ENCODE measurements at places on chromosomes 6 and 20. TPM values are rescaled to one million over a fixed set of nuclear protein-coding genes. Genes with fewer than 3 reads are reported as not detected.

The OPN5 gene
- not detected for total RNA-seq

The THBS2 gene
- total RNA-seq, result 687 TPM

The ZNF311 gene
- total RNA-seq, result 1.7 TPM

The PCED1A gene
- total RNA-seq, result 80.8 TPM

The ZNF165 gene
- total RNA-seq, result 0.78 TPM

The PNISR gene
- total RNA-seq, result 96.5 TPM

The BPIFA1 gene
- total RNA-seq, result not detected

The SPATA25 gene
- 2.9 TPM for total RNA-seq

The SLC13A3 gene
- 2.1 TPM for total RNA-seq

The PSORS1C2 gene
- not detected for total RNA-seq

DNA sequence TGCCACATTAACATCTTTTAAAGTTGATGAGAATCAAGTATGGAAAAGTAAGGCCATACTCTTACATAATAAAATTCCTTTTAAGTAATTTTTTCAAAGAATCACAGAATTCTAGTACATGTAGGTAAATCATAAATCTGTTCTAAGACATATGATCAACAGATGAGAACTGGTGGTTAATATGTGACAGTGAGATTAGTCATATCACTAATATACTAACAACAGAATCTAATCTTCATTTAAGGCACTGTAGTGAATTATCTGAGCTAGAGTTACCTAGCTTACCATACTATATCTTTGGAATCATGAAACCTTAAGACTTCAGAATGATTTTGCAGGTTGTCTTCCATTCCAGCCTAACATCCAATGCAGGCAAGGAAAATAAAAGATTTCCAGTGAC is 11.6 kb downstream of the PLN start:
- H3K4me3 ChIP-seq, result no peak overlapping the region
- no peak overlapping the region for H3K27ac ChIP-seq
- H3K4me1 ChIP-seq, result peaks cover 15% of the 10 kb centered on the region
- H3K27me3 ChIP-seq, result no peaks in the 10 kb centered on the region
- H3K36me3 ChIP-seq, result peaks cover 5% of the 10 kb centered on the region

- no peak for DNase-seq
- H3K27ac ChIP-seq, result no peak overlapping the region
- H3K4me1 ChIP-seq, result no peaks in the 10 kb centered on the region
These were observed 1.3 kb upstream of the LIME1 start for GRCh38 chr20:63734946-63735858.

GRCh38 chr20:2825761-2826160 is 9.6 kb downstream of the TMEM239 start:
- no peak overlapping the region for H3K4me3 ChIP-seq
- no peaks in the 10 kb centered on the region for H3K36me3 ChIP-seq
- H3K27me3 ChIP-seq, result peaks cover 14% of the 10 kb centered on the region
- no peak for DNase-seq

DNA sequence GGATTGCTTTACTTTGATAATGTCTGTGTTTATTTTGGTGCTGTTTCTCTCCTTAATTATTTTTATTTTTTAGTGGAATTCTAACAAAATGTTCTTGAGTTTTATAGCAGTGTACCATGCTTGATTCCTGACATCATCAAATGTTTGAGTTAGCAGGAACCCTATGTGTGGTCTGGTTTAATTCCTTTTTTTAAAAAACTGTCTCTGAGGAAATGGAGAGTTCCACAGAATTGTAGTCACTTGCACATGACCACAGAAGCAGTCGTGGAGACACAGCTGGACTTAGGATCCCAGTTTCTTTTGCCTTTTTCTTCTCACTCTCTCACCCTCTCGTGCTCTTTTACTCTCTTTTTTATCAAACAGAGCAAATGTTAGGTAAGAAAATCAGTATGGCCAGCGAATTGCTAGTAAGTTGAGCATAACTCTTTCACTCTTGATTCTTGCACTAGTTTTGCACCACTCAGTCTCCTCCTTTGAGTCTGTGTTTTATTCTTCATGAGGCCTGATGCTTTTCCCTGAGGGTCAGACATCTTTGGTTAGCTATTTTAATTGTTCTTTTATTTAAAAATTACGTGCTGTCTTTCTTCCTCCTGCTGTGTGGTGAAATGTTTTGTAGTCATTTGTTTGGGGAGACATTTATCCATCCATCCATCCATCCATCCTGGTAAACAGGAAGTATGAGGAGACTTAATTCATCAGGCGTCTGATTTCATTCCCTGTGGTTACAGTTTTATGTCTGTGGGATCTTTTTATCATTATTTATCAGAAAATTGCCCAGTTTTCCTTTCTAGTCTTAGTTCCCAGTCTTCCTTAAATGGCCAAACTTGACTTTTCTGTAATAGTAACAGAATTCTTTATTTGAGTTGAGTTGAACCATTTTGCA is 83.0 kb downstream of the SCAF8 start:
- no peaks in the 10 kb centered on the region for H3K27me3 ChIP-seq
- H3K4me1 ChIP-seq, result peaks cover 2% of the 10 kb centered on the region
- no peak overlapping the region for H3K27ac ChIP-seq
- no peak for DNase-seq

DNA sequence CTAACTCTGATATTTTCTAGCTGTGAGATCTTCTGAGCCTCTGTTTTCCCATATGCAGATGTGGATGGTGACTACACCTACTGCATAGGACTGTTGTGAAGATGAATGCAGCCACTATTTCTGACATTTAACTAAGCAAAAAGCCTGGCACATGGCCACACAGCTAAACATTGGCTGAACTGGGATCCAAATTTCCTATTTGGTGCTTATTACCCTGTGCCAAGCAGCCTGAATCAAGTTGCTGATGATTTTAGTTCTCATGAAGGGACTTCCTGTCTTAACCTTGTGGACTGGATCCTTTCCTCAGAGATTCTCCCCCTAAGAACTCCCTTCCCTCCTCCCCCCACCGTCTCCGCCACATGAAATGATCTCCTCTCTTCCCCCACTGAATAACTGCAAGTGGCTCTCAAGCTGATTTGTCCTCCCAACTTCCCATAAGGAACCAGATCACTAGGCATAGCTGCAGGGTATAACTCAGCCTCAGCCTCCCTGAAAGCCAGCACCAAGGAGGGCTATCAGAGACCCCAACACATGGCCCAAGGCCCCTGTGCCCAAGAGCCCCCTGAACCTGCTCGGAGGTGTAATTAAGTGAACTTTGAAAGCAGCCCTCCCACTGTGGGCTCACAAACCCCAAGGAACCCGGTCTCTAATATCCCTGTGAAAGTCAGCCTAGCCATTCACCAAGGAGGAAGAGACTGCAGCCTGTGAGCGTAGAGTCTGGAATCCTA is 55.7 kb downstream of the MAFB start:
- H3K4me1 ChIP-seq, result peaks cover 5% of the 10 kb centered on the region
- DNase-seq, result peak; percentile 40
- peaks cover 39% of the 10 kb centered on the region for H3K27me3 ChIP-seq

- no peak overlapping the region for H3K27ac ChIP-seq
- DNase-seq, result no peak
- no peaks in the 10 kb centered on the region for H3K36me3 ChIP-seq
- H3K4me3 ChIP-seq, result no peak overlapping the region
These were observed 312.3 kb downstream of the HAO1 start for GRCh38 chr20:7627734-7628663.

GRCh38 chr6:147347882-147348575 is 143.8 kb downstream of the STXBP5 start:
- DNase-seq, result no peak
- H3K4me3 ChIP-seq, result no peak overlapping the region
- H3K27ac ChIP-seq, result no peak overlapping the region
- H3K36me3 ChIP-seq, result peaks cover 22% of the 10 kb centered on the region
- no peaks in the 10 kb centered on the region for H3K4me1 ChIP-seq
- H3K27me3 ChIP-seq, result no peaks in the 10 kb centered on the region

GRCh38 chr6:7050004-7050403 is 57.8 kb upstream of the RREB1 start:
- no peaks in the 10 kb centered on the region for H3K27me3 ChIP-seq
- no peak for DNase-seq
- H3K36me3 ChIP-seq, result no peaks in the 10 kb centered on the region
- H3K4me1 ChIP-seq, result peaks cover 10% of the 10 kb centered on the region
- no peak overlapping the region for H3K4me3 ChIP-seq
- H3K27ac ChIP-seq, result no peak overlapping the region

DNA sequence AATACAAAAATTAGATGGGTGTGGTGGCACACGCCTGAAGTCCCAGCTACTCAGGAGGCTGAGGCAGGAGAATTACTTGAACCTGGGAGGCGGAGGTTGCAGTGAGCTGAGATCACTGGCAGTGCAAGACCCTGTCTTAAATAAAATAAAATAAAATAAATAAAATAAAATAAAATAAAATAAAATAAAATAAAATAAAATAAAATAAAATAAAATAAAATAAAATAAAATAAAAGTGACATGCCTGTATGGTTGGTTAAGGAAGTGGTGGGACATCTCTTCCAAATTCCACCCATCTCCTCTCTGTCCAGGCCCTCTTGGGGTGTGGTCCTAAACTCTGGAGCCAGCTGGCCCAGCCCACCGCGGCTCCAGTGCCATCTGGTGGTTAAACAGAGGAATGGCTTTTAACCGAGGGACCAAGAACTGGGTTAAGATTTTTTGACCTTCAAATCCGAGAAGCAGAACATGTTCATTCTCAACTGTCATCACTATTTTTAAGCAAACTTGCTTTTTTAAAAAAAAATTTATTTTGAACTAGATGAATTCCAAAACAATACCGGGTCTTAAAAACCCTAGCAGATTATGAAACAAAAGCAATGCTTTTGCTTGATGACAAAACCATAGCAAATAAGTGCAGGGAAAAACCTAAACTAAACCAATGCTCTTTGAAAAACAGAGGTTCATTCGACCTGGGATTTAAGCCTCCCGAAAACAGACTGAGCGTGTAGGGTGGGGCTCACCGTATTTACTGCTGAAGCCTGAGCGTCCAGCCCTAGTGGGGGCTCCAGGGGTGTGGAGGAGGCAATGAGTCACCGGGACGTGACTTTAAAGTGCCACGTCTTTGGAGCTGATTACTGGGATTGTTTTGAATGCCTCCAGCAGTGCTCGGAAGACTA is 68.8 kb downstream of the CDC5L start:
- H3K36me3 ChIP-seq, result peaks cover 4% of the 10 kb centered on the region
- no peak overlapping the region for H3K27ac ChIP-seq
- no peak for DNase-seq

GRCh38 chr6:57013521-57013926 is 33.0 kb upstream of the KIAA1586 start:
- peak overlapping the region; percentile 73 for H3K27ac ChIP-seq
- H3K4me3 ChIP-seq, result no peak overlapping the region
- no peak for DNase-seq
- H3K27me3 ChIP-seq, result no peaks in the 10 kb centered on the region

DNA sequence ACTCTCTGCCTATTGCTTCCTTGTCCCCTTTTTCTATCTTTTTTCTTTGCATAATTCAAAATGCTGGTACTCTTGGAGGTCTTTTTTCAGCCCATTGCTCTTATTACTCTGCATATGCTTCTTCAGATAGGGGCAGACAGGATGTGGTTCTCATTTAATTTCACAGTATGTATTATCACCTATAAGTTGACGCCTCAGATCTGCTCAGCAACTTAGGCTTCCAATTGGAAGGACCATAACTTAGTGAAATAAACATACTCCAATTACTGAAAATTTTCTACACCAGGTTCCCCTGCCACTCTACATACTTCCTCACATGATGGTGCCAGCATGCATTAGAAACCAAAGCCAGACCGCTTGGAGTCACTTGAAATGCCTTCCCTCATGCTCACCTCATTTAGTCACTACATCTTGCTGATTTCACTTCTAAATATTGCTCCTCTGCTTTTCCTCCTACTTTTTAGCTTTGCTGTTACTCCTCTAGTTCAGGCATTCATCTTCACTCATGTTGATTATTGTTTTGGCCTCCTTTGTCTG is 34.5 kb upstream of the AHI1 start:
- H3K4me1 ChIP-seq, result peaks cover 8% of the 10 kb centered on the region
- H3K27ac ChIP-seq, result no peak overlapping the region
- DNase-seq, result no peak

DNA sequence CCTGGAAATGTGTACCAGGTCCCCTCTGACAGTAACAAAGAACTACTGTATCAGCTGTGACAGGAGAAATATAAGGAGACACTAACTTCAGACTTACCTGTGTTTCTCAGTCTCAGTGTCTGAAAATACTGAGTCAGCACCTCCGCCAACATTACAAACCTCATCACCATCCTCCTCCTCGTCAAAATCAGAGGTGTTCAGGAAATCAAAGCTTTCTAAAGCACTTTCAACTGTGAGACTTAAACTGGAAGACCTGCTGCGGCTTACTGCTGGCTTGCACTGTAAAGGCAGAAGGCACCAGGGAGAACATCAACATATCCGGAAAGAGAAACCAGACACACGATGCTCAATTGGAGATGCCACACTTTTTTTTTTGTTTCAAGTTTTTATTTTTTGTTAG is 40.3 kb upstream of the ARMH2 start:
- peaks cover 12% of the 10 kb centered on the region for H3K4me1 ChIP-seq
- no peak overlapping the region for H3K4me3 ChIP-seq
- DNase-seq, result no peak
- no peak overlapping the region for H3K27ac ChIP-seq

DNA sequence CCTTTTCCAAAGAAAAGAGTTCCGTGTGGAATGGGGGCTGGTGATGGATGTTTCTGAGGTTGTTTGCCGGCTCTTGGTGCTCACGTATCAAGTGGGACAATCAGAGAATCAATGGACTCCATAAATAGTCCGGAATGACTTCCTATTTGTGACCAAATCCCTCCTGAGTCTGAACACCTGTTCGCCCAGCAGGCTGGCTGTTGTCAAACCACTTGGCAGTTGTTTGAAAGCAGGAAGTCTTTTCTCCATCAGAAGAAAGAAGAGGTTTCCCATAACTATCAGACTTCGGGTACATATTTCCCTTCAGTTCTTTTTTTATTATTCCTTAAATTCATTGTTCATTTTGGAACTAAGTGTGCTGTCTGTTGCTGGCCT is 154.7 kb upstream of the RIN2 start:
- peaks cover 2% of the 10 kb centered on the region for H3K27me3 ChIP-seq
- no peaks in the 10 kb centered on the region for H3K4me1 ChIP-seq
- no peak for DNase-seq
- H3K4me3 ChIP-seq, result no peak overlapping the region
- no peak overlapping the region for H3K27ac ChIP-seq
